Suppressor macrophage treated with lipopolysaccharide for 4 hours (primary cell): ENCODE measurements at places on chromosomes 1 and 21.
A peak's percentile ranks its signal among the peaks of the same experiment; 100 is the strongest.

DNA sequence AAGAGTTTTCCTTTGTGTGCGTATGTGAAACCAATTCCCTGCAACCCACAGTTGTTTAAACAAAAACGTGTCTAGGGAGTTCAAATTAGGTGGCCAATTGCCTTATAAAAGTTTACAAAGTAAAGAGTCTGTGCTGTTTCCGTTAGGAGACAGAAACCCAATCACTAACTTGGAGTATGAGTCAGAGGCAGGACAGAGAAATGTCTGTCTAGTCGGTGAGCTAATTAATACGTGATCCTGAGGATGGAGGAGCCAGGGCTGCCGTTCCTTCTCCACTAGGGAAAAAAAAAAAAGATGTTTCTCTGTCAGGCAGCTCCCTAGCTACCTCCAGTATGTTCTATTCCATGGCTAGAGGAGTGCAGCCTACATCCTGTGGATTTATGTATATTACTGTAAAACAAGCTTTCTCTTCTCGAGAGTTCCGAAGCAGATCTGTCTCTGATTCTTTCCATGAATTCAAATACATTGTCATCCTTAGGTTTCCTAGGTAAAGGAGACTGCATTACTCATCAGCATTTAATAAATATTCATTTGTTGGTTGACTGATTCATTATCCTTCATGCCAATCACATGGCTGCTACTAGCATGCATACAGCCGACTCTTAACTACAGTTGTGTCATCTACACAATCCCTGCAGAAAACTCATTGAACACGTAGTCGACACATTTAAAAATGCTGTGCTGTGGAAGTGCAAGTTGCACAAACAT lies 430.6 kb downstream of the KIF26B start:
- no peak for DNase-seq

DNA sequence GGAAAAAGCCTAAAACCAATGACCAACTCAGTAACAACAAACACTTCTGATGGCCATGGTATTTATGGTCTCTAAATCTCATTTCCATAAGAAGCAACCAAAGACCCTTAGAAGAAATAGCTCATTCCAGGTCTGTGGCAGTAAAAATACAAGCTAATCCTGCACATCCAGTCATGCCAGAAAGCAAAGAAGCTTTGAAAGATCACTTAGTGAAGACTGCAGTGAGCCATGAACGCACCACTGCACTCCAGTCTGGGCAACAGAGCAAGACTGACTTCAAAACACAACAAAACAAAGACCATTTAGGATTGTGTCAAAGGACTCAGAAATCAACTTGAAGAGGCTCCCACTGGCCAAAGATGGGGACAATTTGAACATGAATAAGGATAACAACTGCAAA lies 18.4 kb upstream of the ELK4 start:
- DNase-seq, result no peak

- DNase-seq, result no peak
Measured at GRCh38 chr1:35222322-35223083, 29.6 kb upstream of the SFPQ start.

GRCh38 chr1:225657462-225657989 lies 4.6 kb upstream of the ENAH start:
- peak; percentile 10 for DNase-seq

- peak; percentile 65 for DNase-seq
Measured at GRCh38 chr1:232620356-232620969, 9.5 kb downstream of the SIPA1L2 start.

- DNase-seq, result no peak
Measured at GRCh38 chr1:148264374-148265276, 112.5 kb upstream of the NBPF11 start.

GRCh38 chr1:185534801-185535200 lies 199.4 kb upstream of the HMCN1 start:
- DNase-seq, result peak; percentile 89

- DNase-seq, result no peak
Measured at GRCh38 chr1:42679364-42679983, 2.7 kb upstream of the YBX1 start.

- no peak for DNase-seq
Measured at GRCh38 chr1:53638360-53639035, 100.5 kb downstream of the GLIS1 start.

DNA sequence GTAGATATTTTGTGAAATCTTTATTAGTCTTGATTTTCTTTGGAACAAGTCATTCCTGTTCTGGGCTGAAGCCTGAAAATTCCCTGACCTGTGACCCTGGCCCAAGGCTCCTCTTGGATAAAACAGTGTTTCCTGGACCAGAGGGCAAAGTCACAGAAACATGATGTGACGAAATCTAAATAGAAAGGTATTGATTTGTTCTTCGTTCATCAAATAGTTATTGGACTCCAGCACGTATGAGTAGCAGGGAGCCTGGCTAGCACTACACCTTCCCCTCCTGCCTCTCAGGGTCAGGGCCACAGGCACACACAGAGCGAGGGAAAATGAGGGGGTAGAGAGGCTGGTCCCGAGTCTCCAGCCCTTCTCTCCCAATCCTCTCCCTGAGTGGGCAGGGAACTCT lies 1.7 kb upstream of the CLDN14 start:
- DNase-seq, result no peak

DNA sequence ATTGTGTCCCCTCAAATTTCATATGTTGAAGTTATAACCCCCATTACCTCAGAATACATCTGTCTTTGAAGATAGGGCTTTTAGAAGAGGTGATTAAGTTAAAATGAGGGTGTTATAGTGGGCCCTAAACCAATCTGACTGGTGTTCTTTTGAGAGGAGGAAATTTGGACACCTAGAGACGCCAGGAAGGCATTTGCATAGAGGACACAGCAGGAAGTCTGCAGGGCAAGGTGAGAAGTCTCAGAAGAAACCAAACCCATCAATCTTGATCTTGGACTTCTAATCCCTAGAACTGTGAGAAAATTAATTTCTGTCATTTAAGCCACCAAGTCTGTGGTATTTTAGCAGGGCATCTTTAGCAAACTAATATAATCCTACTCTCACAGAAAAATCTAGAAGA lies 13.0 kb downstream of the GOLPH3L start:
- DNase-seq, result no peak

- DNase-seq, result no peak
Measured at GRCh38 chr1:162596514-162597170, 35.1 kb downstream of the UAP1 start.

DNA sequence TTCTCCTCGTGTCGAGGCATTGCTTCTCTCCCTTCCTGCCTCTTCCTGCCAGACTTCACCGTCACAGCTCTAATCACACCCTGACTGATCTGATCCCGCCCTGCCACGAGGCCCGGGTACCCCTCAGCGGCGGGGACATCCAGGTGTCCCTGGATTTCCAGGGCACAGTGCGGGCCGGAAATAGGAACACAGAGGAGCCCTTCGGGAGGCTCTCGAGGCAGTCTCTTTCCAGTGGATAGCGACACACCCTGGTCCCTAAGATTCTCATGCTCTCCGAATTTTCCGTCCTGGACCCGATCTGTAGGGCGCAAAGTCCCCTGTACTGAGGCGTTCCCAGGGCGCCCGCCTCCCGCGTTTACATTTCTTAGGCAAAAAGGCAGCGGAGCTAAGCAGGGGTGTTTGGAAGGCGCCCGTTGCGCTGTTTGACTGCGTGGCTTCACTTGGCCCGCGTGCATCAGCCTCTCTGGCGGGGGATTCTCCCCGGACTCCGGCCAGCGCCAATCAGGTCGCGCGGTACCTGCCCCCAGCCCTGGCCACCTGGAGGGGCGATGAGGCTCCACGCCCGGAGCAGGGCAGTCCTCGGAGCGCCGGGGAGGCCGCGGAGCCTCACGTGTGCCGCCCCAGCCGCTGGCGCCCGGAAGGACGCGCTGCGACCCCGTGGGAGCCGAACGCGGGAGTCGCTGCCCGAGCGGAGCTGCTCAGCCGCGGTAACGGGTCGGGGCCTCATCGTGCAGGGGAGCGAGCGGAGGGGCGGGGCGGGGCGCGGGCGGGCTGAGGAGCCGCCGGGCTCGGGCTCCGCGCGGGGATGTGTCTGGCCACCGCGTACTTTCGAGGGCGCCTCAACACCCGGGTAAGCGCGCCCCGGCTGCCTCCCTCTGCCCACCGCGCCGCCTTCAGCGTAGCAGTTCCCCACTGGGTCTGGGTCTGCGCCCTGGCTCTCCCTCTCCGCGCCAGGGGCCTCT lies at the start of gene FAM163A:
Gene FAM163A, plus strand, starts transcription at position 575 of the 962 bp plus-strand sequence. CDS start 69,807 bp downstream, outside the sequence.
- no peak for DNase-seq

DNA sequence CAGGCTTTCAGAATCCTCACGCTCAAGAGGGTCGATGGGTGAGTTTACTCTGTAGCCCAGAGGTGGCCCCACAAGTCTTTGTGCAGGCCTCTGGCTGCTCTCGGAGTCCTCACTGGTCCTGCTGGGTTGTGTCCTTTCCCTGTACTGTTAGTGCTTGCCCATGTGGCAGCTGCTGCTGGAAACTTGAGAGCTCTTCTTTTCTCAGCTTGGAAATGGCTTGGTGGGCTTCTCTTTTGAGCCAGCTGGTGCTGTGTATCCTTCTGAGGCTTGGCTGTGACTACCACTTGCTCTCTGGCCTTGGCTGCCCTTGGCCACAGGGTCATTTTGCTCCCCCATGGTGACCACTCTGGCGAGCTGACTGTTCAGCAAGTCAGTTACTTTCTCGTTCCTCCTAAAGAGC lies 82.2 kb upstream of the LMO4 start:
- no peak for DNase-seq

- peak; percentile 50 for DNase-seq
Measured at GRCh38 chr1:43460988-43461693, 7.4 kb upstream of the HYI start.

GRCh38 chr1:217921126-217921904 lies 290.2 kb downstream of the SPATA17 start:
- no peak for DNase-seq

DNA sequence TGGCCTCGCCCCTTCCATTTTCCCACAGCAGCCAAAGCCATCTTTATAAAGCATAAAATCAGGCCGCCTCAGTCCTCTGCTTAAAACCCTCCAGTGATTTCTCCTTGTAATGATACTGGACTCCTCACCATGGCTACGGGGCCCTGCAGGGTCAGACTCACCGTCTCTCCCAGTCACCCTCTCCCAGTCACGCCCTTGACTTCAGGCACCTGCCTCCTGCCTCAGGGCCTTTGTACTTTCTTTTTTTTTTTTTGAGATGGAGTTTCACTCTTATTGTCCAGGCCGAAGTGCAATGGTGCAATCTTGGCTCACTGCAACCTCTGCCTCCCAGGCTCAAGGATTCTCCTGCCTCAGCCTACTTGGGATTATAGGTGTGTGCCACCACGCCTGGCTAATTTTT lies 47.8 kb downstream of the PIK3CD start:
- DNase-seq, result no peak

- DNase-seq, result no peak
Measured at GRCh38 chr1:204272505-204272904, 58.7 kb upstream of the GOLT1A start.

DNA sequence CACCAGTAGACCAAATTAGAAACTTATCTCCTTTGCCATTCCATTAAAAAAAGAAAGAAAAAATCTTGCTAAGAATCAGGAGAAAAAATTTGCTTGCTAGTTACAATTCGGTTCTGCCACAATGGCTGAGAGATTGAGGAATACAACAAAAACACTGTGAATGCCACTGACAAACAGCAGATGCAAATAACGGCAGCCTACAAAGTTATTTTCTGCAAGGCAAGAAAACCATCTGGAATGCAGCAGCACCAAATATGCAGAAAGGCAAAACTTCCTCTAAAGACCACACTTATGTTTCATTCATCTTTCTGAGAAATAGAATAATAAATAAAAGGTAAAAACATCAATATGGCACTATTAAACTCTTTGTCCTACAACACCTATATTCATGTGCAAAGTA lies 75.7 kb downstream of the ENAH start:
- no peak for DNase-seq

- DNase-seq, result no peak
Measured at GRCh38 chr1:180195916-180196315, 34.1 kb upstream of the LHX4 start.

DNA sequence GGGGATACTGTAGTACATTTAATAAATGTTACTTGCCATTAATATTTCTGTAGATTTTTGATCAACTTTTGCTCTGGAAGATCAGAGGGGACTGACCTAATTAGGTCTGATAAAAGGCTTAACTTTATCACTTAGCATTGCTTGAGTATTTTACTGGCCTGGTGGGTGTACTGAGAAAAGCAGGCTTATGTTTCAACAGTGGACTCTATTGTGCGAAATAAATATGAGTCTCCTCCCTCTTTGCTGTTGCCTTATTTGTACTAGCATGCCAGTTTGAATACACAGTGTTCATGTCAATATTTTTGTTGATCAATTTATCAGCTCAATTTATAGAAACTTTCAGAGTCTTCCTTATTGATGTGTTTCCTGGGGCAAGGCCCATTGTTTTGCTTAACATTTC lies 49.1 kb downstream of the EBNA1BP2 start:
- DNase-seq, result no peak

DNA sequence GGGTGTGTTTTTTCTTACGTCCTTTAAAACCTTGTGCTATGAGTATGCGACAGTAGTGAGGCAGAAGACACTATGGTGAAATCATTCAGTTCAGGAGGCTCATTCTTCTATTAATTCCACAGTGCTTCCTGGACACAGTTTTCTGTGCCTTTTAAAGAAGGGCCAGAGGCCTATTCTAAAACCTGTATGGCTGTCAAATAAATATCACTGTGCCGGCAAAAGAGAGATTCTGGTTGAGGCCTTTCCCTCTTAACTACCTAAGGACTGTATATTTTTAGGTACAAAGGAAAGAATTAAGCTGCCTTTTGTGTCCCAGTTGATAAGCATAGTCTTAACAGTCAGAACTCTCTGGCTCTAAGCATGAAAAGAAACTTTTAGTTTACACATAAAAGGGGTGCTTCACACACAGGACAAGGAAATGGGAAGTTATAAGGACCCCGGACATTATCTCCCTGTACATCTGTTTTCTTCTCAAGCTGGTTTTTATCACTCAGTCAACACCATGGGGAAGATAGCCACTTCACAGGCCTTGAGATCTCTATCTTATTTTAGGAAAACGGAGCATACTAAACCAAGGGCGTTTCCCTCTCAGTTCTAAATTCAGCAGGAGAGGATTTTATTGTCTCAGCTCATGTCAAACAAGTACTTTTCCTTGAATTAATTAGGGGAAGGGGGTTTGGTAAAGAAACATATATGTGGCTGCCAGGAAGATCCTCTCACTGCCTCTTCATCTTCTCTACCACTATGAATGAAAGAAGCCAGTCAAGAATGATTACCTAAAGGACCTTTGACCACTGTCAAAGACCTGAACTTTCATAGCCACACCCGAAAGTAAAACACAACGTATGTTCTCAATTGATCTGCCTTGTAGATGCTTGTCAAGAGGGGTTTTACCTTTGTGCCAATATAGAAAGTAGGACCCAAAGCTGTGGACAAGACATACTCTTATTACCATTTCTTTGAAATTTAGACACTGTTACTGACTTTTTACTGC lies 71.4 kb upstream of the HSPA13 start:
- DNase-seq, result no peak

- DNase-seq, result no peak
Measured at GRCh38 chr21:45470773-45471524, 66.0 kb downstream of the COL18A1 start.

GRCh38 chr1:66206563-66207144 lies 327.3 kb upstream of the SGIP1 start:
- DNase-seq, result no peak

DNA sequence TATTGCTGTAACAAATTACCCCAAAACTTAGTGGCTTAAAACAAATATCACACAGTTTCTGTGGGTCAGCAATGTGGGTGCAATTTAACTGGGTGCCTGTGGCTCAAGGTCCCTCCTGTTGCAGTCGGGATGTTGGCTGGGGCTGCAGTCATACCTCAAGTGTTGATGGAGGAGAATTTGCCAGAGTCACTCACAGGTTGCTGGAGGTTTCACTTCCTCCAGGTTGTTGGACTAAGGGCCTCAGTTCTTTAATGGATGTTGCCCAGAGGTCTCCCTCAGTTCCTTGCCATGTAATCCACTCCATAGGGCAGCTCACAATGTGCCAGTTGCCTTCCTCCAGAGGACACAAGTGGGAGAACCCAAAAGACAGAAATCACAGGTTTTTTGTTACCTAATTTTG lies 2.5 kb upstream of the TAF13 start:
- no peak for DNase-seq
